ENCODE measurements at places on chromosomes 7 and 10.

DNA sequence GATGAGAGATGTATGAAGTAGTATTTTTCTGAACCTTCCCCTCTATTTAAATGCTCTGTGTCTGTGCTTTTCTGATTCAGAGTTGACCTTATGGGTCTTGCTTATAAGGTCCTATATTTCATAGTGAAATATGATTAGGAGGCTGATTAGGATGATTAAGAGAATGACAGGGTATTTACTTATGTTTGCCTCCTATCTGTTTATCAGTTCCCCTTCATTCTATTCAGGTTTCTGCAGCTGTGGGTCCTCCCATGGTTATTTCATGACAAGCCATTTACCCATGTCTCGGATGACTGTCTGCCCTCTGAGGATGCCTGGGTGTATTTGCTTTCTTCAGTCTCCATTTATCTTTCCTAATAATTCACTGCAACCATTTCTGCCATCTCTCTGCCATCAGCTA, 16.9 kb downstream of the RPA3 start:
- no peak for DNase-seq

DNA sequence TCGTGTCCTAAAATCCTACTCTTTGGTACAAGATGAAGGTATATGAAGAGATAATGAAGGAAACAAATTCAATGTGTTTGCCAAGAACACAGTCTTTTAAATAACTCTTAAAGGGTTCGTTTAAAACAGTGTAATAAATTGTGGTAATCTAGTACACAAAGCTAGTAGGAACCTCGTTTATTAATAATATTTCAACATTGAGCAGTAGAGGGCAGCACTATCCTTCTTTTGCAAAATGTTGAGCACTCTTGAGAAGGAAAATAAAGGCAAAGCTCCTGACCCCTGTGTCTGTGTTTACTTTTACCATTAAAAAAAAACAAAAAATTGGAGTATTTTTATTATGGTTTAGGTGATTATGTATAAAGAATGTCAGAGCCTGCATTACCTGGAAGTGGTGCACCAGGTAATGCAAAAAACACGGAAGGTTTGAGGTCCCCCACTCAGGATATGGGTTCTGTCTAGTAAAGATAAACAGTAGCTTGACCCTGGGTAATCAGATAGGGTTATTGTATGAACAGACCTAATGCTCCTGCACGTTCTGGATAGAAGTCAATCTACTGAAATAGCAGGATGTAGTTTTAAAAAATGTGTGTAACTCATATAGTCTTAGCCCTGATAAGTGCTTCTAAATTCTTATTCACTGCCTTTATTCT, 5.7 kb upstream of the GOT1 start:
- no peak for DNase-seq

DNA sequence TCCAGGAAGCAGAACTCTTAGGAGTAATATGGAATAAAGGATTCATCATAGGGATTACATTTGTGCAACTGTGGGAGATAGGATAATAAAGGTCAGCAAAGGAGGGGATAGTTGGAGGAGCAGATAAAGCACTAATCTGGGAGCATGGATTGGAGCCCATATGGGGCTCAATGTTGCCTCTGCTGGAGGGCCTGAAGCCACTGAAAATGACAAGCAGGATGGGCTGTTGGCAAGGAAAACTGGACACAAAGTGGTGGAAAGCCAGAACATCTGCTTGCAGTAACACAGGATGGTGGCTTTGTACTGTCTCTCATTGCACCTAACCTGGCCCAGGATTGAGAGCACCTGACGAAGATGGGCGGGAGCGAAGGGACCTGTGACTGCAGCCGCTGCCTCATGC, 15.0 kb upstream of the COMMD3 start:
- DNase-seq, result no peak

- DNase-seq, result no peak
Measured at GRCh38 chr10:132328738-132329137, 3.3 kb upstream of the LRRC27 start.

DNA sequence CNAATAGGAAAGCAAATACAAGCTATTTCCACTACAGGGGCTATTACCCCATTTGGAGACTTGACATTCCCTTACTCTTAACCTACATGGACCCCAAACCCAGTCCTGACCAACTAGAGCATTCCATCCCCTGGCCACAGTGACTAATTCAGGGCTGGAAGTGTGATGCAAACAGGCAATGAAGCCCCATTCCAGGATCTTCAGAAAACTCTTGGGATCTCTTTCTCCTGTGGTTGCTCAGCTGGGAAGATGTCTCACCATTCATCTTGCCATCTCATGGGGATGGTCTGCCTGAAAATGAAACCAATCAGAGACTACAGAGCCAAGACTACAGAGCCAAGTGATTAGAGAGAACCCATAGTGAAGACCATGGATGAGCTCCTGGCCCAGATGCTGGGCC, 206.2 kb downstream of the ZNF365 start:
- DNase-seq, result no peak

DNA sequence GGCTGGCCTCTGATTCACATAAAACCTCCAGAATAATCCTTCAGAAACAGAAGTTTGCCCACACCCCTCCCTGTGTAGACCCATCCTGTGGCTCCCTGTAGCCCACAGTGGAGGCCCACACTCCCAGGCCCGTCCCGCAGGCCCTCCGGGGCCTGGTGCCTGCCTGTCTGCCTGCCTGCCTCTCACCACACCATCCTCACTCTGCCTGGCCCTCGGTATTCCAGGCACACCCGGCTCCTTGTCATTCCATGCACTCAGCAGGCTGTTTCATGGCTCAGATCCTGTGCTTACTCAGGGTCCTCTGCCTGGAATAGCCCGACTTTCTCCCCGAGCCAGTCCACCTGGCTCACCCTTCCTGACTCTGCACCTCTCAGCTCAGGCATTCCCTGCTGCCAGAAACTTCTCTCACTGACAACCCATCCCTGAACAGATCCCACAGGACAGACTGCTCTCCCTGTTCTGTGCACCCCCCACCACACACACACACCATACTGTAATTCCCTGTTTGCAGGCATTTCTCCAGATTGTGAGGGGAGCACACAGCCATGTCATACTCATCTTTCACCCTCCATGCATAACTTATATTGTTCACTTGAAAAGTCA, 498.0 kb upstream of the ZMIZ1 start:
- no peak for DNase-seq

GRCh38 chr10:101450277-101451080, 96.5 kb downstream of the BTRC start:
- DNase-seq, result no peak

DNA sequence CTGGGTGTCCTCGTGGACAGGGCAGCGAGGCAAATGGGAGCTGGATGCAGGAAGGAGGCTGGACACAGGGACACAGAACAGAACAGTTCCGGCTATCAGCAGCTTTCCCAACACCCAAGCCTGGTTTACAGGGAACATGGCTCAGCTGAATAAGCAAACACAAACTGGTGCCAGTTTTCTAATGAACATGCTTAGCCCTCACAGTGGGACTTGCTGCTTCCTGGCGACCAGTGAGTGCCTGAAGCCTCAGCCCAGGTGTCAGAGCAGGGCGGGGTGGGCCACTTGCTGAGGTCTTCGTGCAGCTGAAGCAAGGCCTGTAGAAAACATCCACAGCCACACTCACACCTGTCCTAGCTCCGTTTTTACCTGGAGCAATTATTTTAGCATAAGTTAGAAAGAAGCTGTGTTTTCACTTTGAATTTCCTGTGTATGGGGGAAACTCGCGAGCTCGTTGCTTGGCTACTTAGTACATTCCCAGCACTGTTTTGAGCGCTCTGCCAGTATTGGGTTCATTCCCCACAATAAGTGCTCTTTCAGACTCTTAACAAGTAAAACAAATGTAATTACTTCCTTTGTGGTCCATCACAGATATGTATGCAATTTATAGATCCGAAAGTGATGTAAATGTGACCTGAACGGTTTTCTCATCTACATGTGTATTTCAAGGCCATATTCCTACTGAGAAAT, 261.2 kb upstream of the SHH start:
- no peak for DNase-seq

DNA sequence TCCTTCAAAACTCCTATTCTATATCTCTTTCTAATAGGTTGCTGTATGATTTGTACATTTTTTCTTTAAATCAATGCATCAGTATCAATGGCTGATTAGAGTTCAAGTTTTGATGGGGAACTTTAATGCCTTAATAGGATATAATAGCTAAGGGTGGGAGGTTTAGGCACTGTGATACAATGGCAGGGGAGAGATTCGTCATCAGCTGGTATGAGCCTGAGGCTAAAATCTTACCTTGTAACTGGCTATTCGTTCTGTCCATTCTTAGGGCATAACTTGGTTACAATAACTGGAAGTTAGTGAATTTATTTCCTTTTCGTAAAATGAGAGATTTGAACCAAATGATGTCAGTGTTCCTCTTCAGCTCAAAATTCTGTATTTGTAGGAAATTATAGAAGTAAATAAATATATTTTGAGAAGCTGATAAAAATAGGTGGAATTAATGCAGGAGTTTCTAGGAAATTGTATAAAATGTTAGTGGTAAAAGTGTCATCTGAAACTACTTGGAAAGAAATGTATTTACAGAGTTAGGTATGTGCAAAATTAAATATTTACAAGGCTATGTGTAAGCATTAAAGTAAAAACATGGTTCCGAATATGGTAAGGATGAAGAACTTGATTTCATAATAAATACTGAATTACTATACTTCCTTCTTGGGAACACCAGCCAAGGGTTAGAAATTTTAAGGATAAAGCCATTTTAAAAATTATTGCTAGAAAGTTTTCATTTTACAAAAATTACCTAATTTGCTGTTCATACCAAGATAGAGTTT, 27.5 kb upstream of the NAMPT start:
- no peak for DNase-seq
